ENCODE measurements at places on chromosomes 1 and 21.

DNA sequence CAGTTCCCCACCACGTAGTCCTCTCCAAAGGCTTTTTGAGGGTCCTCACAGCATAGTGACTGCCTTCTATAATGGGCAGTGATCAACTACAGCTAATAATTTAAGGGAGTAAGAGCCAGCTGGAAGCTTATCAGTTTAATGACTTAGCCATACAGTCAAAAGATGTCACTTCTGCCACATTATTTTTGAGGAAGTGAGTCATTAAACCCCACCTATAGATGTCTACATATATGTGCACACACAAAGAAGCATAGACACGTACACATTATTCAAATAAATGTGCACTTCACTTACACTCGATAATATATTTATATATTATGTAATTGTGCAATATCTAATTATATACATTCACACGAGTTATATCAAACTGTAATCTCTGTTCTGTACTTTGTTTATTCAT, 1704.7 kb downstream of the KCNT2 start:
- no peak for DNase-seq

DNA sequence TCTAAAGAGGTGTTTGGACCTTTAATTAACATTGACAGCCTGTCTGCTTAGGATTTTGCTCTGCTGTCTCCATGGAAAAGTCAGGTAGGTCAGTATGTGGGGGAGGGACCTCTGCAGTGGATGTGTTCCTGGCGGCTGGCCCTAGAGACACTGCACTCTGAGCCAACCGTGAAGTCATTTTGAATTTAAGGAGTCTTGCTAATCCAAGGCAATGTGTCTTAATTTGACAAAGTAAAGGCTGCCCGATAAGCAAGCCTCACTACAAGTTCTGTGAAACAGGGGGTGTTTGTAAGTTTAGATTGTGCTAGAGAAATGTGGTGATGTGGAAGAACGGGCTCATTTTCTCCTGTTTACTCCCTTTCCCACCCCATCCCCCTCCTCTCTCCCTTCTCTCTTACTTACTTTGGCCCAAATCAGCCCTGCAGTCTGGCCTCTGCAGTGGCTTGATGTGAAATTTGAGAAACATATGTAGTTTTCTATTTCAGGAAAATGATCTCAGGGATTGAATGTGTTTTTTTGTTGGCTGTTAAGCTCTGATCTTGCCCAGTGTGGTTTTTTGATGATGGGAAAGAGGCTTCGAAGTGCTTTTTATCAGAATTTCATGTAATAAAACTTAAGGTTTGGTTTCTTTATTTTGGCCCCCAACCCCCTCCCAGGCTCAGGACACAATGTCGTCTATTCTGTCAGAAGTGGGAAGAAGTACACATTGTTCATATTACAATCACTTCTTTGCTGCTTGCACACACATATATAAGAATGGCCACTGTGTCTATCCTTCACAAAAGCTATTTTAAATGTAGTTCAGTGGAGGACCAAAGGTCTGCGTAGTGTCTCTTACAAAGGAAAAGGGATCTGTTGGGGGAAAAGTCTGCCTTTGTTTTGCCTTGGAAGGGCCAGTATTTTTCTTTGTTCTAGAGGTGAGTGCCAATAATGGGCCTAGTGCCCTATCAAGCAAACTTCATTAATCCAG, 96.6 kb downstream of the FGGY start:
- no peak for DNase-seq

DNA sequence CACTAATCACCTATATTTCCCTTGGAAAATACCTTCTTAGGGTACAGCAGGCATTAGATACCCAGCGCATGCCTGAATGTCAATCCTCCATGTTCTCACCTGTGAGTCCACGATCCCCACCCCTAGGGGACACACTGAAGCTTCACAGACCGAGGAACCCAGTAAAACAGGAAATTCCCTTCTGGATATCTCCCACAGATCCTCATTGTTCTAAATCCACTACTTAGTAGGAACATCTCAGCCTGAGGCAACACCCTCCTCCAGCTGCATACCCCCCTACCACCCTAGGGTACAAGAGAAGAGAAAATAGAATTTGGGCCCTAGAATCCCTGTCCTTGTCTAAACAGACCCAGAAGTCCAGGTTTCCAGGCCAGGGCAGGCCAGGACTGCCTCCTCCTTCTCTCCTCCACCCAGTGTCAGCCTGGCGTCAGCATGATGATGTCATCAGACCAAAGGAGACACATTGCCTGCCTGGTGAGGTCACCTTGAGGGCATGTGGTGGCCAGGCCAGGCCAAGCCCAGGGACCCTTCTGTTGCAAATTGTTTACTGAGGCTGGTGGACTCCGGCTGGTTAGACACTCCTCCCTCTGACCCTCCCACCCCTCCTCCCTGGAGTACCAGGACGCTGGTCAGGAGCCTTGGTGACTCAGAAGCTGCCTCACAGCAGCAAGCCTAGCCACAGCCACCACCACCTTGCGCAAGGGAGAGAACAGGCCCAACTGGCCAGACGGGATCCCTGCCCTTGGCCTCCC, 6.2 kb downstream of the NECTIN4 start:
- no peak for DNase-seq

GRCh38 chr1:27356619-27357280, 10.0 kb downstream of the MAP3K6 start:
- DNase-seq, result no peak

DNA sequence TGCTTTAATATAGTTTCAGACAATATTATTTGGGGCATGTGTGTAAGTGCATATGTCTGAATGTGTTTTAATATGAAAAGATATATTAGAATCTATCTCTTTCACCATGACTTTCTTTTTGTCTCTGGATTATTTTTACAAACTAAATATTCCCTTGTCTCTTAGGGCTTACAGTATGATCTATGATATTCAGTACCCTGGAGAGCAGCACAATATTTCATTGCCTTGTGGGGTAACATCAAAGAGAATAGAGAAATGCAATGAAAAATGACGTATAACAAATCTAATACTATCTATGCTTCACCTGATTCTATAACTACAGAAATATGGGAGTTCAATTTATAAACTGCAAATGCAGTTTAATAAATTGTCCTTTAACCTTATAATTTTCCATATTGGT, 2084.5 kb downstream of the MRPL39 start:
- no peak for DNase-seq

DNA sequence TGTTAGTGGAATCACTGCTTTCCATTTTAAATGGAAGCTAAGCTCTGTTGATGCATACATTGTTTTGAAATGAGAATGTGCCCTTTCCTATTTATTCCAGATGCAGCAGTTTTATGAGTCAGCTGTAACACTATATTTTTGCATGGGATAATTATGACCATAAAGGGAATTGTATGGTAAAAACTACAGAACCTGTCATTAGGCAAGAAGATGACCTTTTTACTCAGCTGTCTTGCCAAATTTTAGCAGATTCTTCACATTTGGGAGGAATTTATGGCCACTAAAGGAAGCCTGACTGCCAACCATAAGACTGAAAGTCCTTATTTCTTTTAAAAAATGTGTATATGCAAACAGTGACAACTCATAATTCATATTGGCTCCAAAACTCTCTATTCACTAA, 356.3 kb upstream of the PRMT6 start:
- DNase-seq, result no peak

DNA sequence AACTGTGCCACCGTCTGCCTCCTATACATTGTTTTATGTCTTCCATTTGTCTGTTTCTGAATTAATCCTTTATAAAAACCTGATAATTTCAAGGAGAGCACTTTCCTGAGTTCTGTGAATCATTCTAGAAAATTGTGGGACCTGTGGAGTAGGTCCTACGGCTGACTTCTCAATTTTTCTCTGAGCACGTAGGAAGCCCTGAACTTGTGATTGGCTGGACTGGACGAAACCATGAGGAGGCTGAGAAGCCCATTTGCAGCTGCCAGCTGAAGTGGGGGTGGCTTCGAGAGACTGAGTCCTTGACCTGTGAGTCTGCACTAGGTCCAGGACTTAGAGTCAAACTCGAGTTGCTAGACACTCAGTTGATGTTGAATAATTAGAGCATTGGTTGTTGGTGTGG, 277.1 kb upstream of the NCAM2 start:
- DNase-seq, result no peak

DNA sequence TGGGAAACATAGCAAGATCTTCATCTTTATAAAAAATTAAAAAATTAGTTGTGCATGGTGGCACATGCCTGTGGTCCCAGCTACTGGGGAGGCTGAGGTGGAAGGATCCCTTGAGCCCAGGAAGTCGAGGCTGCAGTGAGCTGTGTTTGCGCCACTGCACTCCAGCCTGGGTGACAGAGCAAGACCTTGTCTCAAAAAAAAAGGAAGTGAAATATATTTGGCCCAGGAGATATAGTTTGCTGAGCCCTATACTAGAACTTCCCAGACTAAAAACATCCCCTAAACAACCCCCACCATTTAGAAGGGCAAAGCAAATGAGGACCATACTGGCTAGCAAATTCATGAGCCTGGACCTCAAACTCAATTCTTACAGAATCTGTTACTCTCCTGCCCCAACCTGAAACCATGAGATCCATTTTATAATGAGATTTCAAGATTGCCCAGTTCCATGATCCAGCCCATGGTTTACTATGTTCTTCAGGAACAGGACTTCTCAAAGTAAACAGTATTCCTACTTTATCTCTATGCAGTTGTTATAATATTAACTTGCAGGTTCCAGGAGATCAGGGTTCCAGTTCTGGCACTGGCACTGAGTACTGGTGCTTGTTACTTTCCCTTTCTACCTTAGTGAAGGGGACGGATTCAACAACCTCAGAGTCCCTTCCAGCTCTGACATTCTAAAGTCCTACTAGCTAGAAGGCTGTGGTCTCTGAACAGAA, 48.9 kb upstream of the TADA1 start:
- DNase-seq, result no peak

DNA sequence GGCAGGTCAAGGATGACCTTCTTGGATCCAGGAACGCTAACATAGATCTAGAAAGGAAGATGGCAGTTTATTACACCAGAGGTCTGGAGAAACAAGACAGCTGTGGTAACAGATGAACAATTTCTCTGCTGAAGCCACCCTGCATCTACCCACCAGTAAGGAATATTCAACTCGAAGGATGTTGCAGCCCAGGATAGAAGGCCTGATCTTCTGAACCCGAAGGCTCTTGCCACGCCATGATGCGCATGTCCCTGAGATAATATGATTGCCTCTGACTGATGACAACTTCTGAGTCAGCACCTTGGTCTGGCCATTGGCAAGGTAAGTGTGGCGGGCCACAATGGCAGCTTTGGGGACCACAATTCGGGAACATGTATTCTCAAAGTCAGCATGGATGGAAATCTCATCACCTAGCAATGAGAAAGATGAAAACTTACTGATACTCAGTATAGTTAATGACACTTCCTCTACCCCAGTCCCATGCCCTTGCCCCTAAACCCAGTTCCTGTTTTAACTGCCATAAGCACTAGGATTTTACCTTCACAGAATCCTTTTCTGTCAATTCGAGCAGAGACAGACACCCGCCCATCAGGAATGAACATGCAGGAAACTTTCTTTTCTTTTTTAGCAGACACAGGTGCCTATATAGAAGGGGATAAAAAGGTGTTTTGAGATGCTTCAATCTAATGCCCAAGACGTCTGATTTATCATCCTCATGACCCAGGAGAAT, 1.8 kb downstream of the TXNIP start:
- no peak for DNase-seq

- DNase-seq, result no peak
These were observed 79.9 kb upstream of the PLPPR5 start for GRCh38 chr1:99084562-99084961.

- DNase-seq, result no peak
These were observed 710 bp downstream of the KLHL20 start for GRCh38 chr1:173715538-173715844.

GRCh38 chr1:65832296-65832695, 39.6 kb downstream of the PDE4B start:
- no peak for DNase-seq

- no peak for DNase-seq
These were observed 81.0 kb downstream of the TAS1R2 start for GRCh38 chr1:18778437-18778836.

DNA sequence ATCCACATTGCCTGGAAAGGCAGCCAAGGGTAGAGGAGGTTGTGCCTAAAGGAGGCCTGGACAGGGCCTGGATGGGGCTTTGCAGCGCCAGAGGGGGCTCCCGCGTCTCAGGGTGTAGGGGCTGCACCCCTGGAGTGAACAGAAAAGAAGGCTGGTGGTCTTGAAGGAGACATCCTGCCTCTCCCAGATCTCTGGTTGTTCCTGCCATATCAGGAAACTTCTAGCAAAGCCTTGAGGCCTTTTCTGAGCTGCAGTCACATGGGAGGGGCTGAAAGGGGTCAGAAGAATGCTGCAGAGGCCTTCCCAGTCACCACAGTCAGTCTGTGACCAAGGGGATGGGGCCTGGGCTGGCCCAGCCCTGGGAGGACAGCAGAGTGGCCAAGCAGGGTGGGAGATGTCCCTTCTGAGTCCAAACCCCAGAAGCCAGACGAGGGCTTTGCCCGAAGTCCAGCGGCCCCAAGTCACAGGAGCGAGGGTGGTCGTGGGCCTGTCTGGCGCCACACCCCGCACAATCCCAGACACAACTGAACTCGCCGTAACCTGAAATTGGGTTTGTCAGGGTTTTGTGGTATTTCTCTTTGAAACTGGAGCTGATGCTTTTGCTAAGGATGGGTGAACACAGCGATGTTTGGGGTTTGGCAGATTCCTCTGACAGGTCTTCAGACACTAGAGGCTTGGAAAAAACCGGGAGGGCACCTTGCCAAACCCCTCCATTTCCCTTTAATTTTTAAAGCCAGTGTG, 29.6 kb downstream of the SIM2 start:
- DNase-seq, result no peak

DNA sequence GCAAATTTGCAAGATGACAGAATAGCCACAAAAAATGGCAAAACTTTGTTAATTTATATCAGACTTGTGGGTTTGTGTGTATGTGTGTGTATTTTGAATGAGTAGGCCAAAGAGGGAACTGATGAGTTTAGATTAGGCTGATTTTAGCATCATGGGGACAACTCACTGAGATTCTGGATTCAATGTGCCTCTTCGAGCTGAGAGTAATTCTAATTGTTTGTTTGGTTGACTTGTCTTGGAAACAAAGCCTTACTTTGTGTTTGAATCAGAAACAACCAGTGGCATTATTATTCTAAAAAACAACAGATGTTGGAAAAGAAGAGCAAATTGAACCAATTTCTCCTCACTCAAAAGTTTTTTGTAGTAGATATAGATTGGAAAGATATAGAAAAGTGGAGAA, 40.5 kb upstream of the C21orf91 start:
- no peak for DNase-seq

- no peak for DNase-seq
These were observed 6.1 kb downstream of the CERS2 start for GRCh38 chr1:150968491-150968890.

DNA sequence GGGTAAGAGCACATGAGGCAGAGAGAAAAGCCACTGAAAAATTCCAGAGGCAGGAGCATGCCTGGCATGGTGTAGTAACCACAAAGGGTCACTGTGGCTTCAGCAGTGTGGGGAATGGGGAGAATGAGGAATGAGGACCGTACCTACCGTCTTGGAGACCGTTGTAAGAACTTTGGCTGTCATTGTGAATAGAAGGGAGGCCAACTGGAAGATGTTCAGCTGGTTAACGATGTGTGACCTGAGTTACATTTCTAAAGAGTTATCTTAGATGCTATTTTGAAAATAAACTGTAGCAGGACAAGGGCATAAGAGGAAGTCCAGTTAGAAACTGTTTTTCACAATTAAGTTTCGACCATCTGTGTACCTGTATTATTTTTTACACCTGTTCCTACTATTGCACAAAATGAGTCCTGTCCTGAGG, 365.5 kb upstream of the SGIP1 start:
- no peak for DNase-seq

Measured in stimulated activated CD4-positive, alpha-beta T cell treated with anti-CD3 and anti-CD28 coated beads, Interleukin-12 subunit alpha, Interleukin-12 subunit beta, amount 100 ng/mL, for 48 hours (primary cell).